ENCODE measurements at places on chromosomes 12 and 14.
A peak's percentile ranks its signal among the peaks of the same experiment; 100 is the strongest.

- peaks cover 14% of the 10 kb centered on the region for H3K27me3 ChIP-seq
- H3K36me3 ChIP-seq, result no peaks in the 10 kb centered on the region
- DNase-seq, result peak; percentile 15
- H3K4me3 ChIP-seq, result no peak overlapping the region
- no peak overlapping the region for H3K27ac ChIP-seq
These were observed 20.2 kb upstream of the CLEC4D start for GRCh38 chr12:8493084-8493483.

- no peak for DNase-seq
- no peaks in the 10 kb centered on the region for H3K27me3 ChIP-seq
- no peak overlapping the region for H3K4me3 ChIP-seq
- H3K4me1 ChIP-seq, result no peaks in the 10 kb centered on the region
These were observed 121.7 kb upstream of the USP15 start for GRCh38 chr12:62138527-62138926.

GRCh38 chr12:104805186-104805585 lies 152.9 kb downstream of the SLC41A2 start:
- no peaks in the 10 kb centered on the region for H3K4me1 ChIP-seq
- no peak for DNase-seq
- H3K27ac ChIP-seq, result no peak overlapping the region

- no peak overlapping the region for H3K4me3 ChIP-seq
- no peak overlapping the region for H3K27ac ChIP-seq
- no peak for DNase-seq
- no peaks in the 10 kb centered on the region for H3K4me1 ChIP-seq
- no peaks in the 10 kb centered on the region for H3K27me3 ChIP-seq
These were observed 23.2 kb downstream of the PEX5 start for GRCh38 chr12:7212678-7213077.

DNA sequence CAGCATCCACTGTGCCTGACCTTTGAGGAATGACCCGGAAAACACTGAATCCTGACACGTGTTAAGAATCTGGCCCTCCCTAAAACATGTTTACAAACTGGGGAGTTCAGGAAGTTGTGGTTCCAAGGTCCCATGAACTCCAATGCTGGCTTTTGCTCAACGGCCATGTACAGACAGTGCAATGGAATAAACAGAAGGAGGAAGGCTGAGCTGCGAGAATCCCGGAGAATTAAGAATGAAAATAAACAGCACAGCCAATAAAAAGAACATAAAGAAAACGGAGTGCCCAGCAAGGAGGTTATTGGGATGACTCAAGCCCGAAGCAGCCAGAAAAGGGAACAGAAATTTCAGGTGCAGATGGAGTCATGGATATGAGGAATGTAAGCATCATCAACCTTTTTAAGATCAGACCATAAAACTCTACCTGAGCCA lies 32.3 kb downstream of the BCL11B start:
- no peak overlapping the region for H3K27ac ChIP-seq
- no peak overlapping the region for H3K4me3 ChIP-seq
- no peak for DNase-seq
- H3K4me1 ChIP-seq, result no peaks in the 10 kb centered on the region

DNA sequence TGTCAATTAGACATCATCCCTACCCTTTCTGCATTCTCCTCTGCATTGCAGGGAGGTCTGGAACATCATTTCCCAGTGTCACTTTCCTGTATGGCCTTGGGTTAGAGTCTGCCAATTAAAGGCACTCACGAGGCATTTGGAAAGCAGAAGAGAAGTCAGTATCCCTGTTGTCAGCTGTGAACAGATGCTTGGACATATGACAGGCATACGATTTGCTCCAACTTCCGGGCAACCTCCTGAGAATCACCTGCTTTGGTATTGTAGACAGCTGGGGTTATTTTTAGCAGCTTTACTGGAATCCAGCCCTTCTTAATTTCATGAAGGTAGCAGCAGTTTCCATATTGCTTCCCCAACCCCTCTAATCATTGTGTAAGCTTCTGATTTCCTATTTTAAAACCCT lies 88.7 kb upstream of the DHRS4 start:
- H3K27ac ChIP-seq, result no peak overlapping the region
- DNase-seq, result no peak
- no peaks in the 10 kb centered on the region for H3K27me3 ChIP-seq

- no peak overlapping the region for H3K27ac ChIP-seq
- no peaks in the 10 kb centered on the region for H3K36me3 ChIP-seq
These were observed 873 bp downstream of the PLXNC1 start for GRCh38 chr12:94149119-94149780.

- H3K4me3 ChIP-seq, result no peak overlapping the region
- no peaks in the 10 kb centered on the region for H3K36me3 ChIP-seq
- H3K27me3 ChIP-seq, result peaks cover 25% of the 10 kb centered on the region
These were observed 189.3 kb downstream of the DACT1 start for GRCh38 chr14:58826845-58827686.

DNA sequence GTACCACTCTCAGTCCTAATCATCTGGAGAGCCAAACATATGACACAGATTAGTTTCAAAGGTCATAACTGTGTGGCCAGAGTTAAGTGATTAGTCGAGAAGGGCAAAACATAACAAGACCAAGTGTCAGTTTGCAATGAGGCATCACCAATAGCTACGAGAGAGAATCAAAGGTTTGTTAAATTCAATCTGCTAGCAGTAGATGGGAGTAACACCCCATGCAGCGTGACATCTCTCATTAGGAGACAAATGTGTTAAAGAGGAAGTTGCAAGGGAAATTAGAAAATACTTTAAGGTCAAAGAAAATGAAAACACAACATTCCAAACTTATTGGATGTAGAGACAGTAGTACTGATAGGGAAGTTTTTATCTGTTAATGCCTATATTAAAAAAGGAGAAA lies 135.7 kb upstream of the SYT10 start:
- no peaks in the 10 kb centered on the region for H3K27me3 ChIP-seq
- H3K4me1 ChIP-seq, result no peaks in the 10 kb centered on the region
- H3K36me3 ChIP-seq, result no peaks in the 10 kb centered on the region
- no peak for DNase-seq

DNA sequence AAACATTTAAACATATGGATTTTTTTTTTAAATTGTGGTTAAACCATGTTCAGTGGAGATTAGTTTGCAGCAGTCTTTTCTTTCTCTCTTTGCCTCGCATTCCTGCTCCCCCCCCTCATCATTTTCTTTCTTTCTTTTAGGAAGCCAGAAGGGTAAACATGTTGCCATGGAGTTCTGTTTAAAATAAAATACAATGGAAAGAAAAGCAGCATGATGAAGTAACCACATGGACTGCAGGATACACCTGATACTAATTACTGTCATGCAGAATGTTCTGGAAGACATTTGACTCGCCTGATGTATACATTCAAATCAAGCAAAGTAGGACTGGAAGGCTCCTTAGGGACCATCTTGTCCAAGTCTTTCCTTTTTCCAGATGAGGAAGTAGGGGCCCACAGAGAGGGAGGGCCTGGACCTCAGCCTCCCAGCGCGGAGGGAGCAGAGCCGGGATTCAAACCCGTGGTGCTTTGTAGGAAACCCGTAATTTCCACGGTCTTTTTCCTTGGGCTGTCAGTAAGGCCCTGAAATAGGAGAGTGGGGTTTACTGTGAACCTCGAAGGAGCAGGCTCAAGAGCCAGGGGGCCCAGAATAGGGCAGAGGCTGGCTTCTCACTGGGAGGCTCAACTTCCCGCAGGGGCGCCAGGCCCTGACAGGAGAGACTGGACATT lies 2.4 kb upstream of the MEG3 start:
- peaks cover 34% of the 10 kb centered on the region for H3K27me3 ChIP-seq
- no peak overlapping the region for H3K4me3 ChIP-seq
- no peaks in the 10 kb centered on the region for H3K36me3 ChIP-seq
- no peak overlapping the region for H3K27ac ChIP-seq
- no peak for DNase-seq

DNA sequence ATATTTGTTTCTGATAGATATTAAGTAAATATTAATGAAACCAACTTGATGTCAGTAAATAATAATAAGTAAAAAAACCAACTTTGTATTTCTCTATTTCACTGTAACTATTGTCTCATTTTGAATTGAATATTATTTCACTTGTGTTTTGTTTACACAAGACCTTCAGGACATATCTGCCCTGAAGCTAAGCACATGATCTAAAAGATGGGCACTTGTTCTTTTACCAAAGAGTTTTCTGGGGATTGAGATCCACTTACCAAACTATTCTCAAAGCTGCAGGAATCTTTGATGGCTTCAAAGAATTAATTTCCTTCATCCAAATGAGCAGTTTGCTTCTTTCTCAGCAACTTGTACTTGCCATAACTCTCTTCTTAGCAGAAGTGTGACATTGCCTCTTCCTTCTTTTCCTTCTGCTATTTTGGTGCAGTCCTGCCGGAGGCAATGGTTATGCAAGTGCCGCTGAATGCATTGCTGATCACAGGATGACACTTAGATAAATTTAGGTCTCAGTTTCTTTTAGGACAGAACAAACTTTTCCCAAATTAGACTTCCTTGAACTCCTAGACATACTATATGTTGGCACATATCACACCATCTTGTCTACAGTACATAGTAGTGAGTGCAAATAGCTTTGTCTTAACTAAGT lies 9.2 kb downstream of the FAR2 start:
- no peaks in the 10 kb centered on the region for H3K27me3 ChIP-seq
- H3K4me3 ChIP-seq, result no peak overlapping the region

GRCh38 chr12:52173526-52173925 lies 18.3 kb downstream of the KRT80 start:
- H3K36me3 ChIP-seq, result peaks cover 8% of the 10 kb centered on the region
- H3K4me3 ChIP-seq, result no peak overlapping the region
- H3K4me1 ChIP-seq, result no peaks in the 10 kb centered on the region
- H3K27me3 ChIP-seq, result no peaks in the 10 kb centered on the region

GRCh38 chr12:49131894-49132461 lies 783 bp upstream of the TUBA1B start:
- H3K27ac ChIP-seq, result peak overlapping the region; percentile 22
- H3K4me1 ChIP-seq, result peaks cover 26% of the 10 kb centered on the region
- peaks cover 11% of the 10 kb centered on the region for H3K36me3 ChIP-seq
- no peaks in the 10 kb centered on the region for H3K27me3 ChIP-seq
- peak overlapping the region; percentile 84 for H3K4me3 ChIP-seq
- DNase-seq, result no peak

Data from PC-9 (cell line).